Foreskin fibroblast (primary cell): ENCODE measurements at places on chromosomes 6 and 20.

DNA sequence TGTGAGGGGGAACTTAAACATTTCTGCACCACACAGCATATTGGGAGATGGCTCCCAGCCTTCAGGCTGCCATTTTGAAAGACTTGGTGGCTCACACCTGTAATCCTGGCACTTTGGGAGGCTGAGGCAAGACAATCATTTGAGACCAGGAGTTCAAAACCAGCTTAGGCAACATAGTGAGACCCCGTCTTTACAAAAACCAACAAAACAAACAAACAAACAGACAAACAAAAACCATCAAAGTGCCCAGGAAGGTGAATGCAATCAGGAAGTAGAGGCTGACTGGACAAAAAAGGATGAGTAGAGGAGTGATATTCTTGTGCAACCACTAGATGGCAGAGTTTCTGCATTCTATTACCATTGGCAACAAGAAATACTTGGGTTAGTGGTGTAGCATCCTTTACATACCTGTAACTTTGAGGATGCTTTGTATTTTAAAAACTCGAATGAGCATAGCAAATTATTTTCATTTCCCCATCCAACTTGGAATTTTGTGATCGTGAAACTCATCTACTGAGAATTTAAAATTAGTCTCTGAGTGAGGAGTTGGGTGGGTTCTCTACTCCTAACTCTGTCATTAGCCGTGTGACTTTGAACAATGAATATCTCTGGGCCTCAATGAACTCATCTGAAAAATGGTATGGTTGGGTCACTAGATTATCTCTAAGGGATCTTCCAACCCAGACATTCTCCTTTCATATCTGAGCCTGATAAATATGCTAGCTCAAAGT, 84.4 kb downstream of the CRYBG1 start:
- peak; percentile 76 for DNase-seq

- DNase-seq = peak; percentile 85
Measured at GRCh38 chr6:139029470-139030227, 1.1 kb downstream of the ABRACL start.

GRCh38 chr6:144955859-144956258, 670.7 kb downstream of the UTRN start:
- peak; percentile 57 for DNase-seq

GRCh38 chr6:27838945-27839625, 73.1 kb downstream of the OR2B2 start:
- DNase-seq = no peak

DNA sequence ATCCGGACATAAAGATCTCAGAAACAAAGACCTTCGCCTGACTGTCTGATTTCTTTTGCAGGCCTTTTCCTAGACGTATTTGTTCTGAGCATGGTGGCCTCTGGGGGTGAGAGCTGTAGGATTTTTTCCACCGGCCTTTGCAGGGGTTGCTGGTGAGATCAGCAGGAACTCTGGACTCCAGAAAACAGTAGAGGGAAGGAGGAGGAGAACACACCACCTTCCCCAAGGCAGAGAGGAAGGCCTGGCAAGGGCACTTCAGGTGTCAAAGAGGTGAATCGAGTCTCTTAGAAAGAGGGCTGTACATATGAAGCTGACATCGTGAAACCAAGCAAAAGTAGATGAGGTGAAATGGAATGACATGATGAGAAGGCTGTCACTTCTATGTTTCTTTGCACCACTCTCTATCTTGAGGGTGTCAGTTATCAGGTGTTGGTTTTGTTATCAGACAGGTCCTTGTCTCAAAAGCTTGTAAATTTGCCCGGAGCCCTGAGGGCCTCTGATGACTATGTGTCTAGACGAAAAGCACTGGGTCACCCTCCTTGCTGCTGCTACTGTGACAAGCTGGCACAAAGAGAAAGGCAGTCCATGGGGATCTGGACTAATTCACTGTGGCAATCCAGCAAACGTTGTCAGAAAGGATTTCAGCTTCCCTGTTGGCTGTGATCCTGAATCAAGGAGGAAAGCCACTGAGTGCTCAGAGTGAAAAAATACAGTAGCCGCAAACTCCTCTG, 91.3 kb upstream of the MAP3K7 start:
- DNase-seq = no peak

DNA sequence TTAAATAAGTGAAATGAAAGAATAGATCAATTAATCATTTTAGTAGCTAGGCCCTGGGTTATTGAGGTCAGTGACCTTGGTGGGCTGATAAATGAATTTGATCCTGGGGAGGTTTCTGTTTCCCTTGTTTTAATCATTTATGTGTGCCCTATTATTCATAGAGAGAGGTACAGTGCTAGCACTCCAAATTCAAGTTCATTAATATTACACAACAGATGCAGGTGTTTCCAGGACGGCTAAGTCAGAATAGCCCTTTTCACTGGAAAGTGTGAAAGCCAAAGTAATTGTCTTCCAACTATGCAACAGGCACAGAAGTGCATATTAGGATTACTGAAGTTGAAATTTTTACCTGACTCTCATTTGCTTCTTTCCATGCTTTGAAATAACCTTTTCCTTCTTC, 61.7 kb upstream of the SGK1 start:
- DNase-seq = no peak

DNA sequence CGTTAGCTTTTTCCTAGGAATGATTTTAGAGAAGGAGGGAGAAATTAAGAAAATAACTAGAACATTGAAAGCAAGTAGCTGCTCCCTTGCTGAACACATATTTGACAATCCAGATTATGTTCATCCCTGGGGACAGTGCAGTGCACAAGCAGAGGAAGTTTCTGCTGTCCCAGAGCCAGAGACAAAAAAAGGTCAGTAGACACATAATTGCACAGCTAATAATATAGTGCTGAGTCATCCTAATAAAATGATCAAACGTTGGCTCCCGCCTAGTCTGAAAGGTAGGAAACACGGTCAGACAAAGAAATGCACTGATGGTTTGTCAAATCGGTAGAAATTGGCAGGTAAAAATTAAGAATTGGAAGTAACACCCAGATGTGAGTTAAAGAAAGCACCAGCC, 21.7 kb upstream of the SSTR4 start:
- DNase-seq = no peak

DNA sequence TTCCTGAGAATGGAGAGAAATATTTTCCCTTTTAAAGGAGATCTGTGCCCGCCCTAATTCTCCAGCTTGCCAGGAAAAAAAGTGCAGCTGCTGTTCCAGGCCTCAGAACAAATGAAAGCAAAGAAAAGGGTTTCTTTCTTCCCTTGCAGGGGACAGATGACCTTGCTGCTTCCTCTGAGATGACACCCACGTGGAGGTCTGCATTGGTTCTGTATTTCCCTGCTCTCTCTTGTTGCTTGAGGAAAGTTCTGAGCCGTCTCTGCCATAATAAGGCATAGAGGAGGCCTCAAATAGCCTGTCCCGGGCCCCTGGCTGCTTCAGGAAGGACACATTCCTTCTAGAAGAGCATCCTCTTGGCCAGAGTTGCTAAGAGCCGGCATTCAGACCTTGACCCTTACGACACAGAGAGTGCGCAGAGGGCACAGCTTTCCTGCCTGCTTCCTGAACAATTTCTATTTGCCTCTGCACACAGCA, 501.8 kb upstream of the SULF2 start:
- DNase-seq = peak; percentile 41
